Vagina (tissue), 2 donors: ENCODE measurements at places on chromosomes 5 and 9. TPM values are rescaled to one million over a fixed set of nuclear protein-coding genes. Genes with fewer than 3 reads are reported as not detected.

Gene ZDHHC11
- total RNA-seq: 5.6 TPM

- no peaks in the 10 kb centered on the region for H3K36me3 ChIP-seq
- no peak overlapping the region for H3K4me3 ChIP-seq
- H3K27ac ChIP-seq: no peak overlapping the region
Measured at GRCh38 chr9:4905135-4905490, 80.0 kb upstream of the JAK2 start.

DNA sequence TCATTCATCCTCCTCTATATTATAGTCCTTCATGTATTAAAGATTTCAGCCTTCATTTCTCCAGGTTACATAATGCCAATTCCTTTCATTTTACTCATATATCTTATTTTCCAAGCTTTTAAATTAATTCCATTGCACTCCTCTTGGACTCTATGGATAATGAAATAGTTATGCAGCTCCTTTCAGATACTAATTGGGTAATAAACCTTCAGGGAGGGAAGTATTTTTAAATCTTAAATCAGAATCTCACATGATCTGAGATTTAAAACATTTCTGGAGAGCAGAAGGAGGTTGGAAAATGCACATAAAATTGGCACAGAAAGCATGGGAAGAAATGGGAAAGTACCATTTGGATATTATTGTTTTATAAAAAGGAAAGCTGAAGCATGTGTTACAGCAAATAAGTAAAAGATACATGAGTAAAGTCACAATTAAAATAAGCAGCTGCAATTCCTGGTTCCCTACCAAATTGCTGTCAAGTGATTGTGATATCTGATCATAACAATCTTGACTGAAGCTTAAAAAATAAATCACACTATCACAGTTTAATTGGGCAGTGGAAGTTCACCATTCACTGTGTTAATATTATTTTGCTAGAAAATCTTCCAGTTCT is 257.9 kb upstream of the NREP start:
- DNase-seq: no peak
- H3K27ac ChIP-seq: no peak overlapping the region
- no peaks in the 10 kb centered on the region for H3K36me3 ChIP-seq
- no peak overlapping the region for H3K4me3 ChIP-seq

Gene TNFSF15
- 0.74 TPM for total RNA-seq

Gene WNK2
- total RNA-seq: 24.8 TPM

GRCh38 chr5:38071831-38072694 is 186.3 kb upstream of the EGFLAM start:
- H3K27me3 ChIP-seq: no peaks in the 10 kb centered on the region
- H3K4me3 ChIP-seq: no peak overlapping the region
- H3K27ac ChIP-seq: no peak overlapping the region
- H3K36me3 ChIP-seq: no peaks in the 10 kb centered on the region
- DNase-seq: no peak
- H3K4me1 ChIP-seq: no peaks in the 10 kb centered on the region
